IMR-90 (cell line): ENCODE measurements at places on chromosomes 5 and 9. TPM values are rescaled to one million over a fixed set of nuclear protein-coding genes. Genes with fewer than 3 reads are reported as not detected.
A peak's percentile ranks its signal among the peaks of the same experiment; 100 is the strongest.

AQP7 gene
- total RNA-seq = 0.28 TPM in 1 of 2 replicates, not detected in the other

KCNMB1 gene
- total RNA-seq = not detected in 2 replicates

CYSRT1 gene
- total RNA-seq = 0.18 TPM in 1 of 2 replicates, not detected in the other

AOPEP gene
- total RNA-seq = 38.7 and 38.9 TPM in 2 replicates

GADD45G gene
- not detected in 2 replicates for total RNA-seq

LRRC19 gene
- total RNA-seq = not detected in 2 replicates

GRCh38 chr5:17178373-17178675, 39.1 kb upstream of the BASP1 start:
- peaks cover 23% of the 10 kb centered on the region for H3K4me1 ChIP-seq
- peak; percentile 47 for DNase-seq
- no peak overlapping the region for H3K4me3 ChIP-seq
- peak overlapping the region; percentile 44; the same call in 1 of the 2 replicates for H3K27ac ChIP-seq
- no peaks in the 10 kb centered on the region for H3K27me3 ChIP-seq
- no peaks in the 10 kb centered on the region for H3K36me3 ChIP-seq

DNA sequence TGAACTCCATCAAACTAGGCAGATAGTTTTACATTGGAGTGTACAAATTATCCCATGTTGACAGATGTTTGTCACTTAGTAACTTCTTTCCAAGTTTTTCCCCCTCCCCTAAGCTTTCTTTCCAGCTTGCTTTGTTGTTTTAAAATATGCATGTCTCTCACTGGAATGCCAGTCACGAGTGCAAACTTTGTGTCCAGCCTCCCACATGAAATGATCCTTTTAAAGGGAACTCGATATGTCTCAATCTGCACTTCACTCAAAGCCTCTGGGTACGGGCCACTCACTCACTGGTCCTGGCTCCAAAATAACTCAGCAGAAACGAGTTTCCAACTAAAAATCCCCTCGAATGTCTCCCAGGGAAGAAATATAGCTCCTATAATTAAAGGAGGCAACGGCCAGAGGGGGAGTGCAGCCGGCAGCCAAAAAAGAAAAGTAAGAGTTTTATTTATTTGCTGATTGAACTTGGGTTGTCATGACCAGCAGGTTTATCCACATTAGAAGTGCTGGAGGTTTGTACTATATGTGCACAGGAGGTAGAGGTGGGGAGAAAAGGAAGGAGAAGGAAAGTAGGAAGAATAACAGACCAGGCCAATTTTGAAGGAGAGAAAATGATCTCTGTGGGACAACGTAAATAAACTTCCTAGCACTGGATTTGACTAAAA, 17.5 kb downstream of the NR2F1 start:
- peaks cover 20% of the 10 kb centered on the region for H3K4me1 ChIP-seq
- peak overlapping the region; percentile 73; the same call in 1 of the 2 replicates for H3K27ac ChIP-seq
- H3K36me3 ChIP-seq = peaks cover 6% of the 10 kb centered on the region; the same call in 1 of the 2 replicates
- H3K4me3 ChIP-seq = peak overlapping the region; percentile 30

DNA sequence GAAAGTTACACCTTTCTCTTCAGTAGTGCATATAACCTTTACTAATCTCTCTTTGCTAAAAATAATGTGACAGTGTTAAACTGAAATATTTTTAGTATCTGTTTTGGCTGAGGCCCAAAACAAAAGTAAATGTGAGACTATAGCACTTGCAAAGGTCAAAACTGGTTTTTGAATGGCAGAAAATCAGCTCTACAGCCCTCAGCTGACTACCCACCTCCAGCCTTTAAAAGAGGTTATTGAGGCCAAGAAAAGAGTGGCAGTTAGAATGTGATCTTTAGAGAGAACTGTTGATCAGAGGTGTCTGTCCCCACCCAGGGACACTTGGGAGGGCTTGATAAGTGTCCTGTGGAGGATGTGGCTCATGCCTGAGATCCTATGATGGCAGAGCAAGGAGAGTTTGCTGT, 30.9 kb downstream of the PRKACG start:
- H3K36me3 ChIP-seq = no peaks in the 10 kb centered on the region
- no peaks in the 10 kb centered on the region for H3K4me1 ChIP-seq
- peaks cover 4% of the 10 kb centered on the region for H3K27me3 ChIP-seq

GRCh38 chr5:157331807-157332206, 65.9 kb downstream of the CYFIP2 start:
- no peak for DNase-seq
- no peak overlapping the region for H3K4me3 ChIP-seq
- peaks cover 4% of the 10 kb centered on the region; the same call in 1 of the 2 replicates for H3K4me1 ChIP-seq
- no peak overlapping the region for H3K27ac ChIP-seq
- no peaks in the 10 kb centered on the region for H3K27me3 ChIP-seq

DNA sequence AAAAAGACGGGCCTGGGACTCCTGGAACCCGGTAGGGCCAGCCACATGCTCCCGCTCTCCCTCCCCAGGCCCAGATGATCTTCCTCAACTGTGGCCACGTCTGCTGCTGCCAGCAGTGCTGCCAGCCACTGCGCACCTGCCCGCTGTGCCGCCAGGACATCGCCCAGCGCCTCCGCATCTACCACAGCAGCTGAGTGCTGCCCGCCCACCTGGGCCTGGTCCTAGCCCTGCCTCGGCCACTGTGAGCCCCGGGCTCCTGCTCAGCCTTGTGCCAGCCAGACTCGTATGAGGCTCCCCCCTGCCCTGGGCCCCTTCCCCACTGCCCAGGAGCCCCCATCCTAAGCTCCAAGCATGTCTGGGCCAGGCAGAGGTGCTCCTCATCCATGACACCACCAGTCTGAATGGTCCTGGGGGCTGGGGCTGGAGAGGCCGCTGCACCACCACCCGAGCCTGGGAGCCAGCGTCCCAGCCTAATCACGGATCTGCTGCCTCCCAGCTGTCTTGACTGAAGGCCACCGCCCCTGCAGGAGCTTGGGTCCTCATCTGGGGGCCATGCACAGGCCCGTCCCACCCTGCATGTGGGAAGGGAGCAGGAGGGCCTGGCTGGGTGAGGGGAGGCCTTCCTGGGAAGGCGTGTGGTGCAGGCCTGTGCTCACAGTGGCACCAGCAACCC, 51.5 kb downstream of the LRSAM1 start:
- H3K27ac ChIP-seq = no peak overlapping the region
- H3K36me3 ChIP-seq = peaks cover 62% of the 10 kb centered on the region
- DNase-seq = no peak
- H3K4me1 ChIP-seq = peaks cover 6% of the 10 kb centered on the region; the same call in 1 of the 2 replicates

DNA sequence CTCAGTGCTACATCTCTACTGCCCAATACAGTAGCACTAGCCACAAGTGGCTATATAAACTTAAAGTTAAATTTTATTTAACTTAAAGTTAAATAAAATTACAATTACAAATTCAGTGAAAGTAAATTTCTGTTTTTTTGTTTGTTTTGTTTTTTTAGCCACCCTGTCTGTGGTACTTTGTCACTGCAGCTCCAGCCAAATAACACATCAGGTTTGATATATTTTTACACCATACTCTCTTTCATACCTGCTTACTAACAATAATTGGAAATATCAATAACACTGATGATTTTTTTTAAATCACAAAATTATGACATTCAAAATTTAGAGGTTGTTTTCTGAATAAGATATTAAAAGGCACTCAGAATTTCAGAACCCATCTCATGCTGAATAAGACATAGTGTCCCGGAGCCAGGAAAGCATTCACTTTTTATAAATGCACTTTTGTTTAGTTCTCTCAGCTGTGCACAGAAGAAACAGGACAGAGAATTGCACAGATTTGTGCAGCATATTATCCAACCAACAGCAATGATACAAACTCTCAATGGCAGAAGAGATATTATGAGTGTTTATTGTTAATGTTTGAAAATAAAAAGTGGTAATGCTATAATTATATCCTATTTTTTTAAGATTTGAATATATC, 92.6 kb downstream of the EDIL3 start:
- no peak overlapping the region for H3K27ac ChIP-seq
- H3K36me3 ChIP-seq = no peaks in the 10 kb centered on the region
- no peak overlapping the region for H3K4me3 ChIP-seq
- no peaks in the 10 kb centered on the region for H3K27me3 ChIP-seq

- H3K4me1 ChIP-seq = peaks cover 2% of the 10 kb centered on the region; the same call in 1 of the 2 replicates
- no peak overlapping the region for H3K27ac ChIP-seq
- H3K27me3 ChIP-seq = no peaks in the 10 kb centered on the region
- DNase-seq = no peak
- H3K4me3 ChIP-seq = no peak overlapping the region
These were observed 166.0 kb downstream of the HMHB1 start for GRCh38 chr5:143977891-143978461.

DNA sequence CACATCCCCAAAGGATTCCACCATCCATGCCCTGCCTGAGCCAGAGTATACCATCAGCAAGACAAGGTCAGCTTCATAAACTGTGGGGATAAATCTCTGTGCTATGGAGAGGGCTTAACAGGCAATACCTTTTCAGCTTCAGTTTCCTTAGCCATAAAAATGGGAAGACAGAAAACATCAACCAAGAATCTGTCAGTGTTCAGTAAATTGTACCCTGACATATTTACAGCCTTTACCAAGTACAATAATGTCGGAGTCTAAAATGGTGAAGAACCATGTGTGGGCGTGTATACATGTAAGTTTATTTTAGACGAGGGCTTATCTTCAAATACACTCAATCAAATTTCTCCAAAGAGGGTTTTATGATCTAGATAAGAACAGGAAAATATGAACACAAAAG, 94.7 kb downstream of the ELAVL2 start:
- no peaks in the 10 kb centered on the region for H3K36me3 ChIP-seq
- DNase-seq = no peak

- H3K27ac ChIP-seq = no peak overlapping the region
- H3K4me1 ChIP-seq = no peaks in the 10 kb centered on the region
- no peaks in the 10 kb centered on the region for H3K36me3 ChIP-seq
- H3K4me3 ChIP-seq = no peak overlapping the region
These were observed 79.0 kb upstream of the TMEM252 start for GRCh38 chr9:68619636-68620035.

- no peaks in the 10 kb centered on the region for H3K27me3 ChIP-seq
- no peak overlapping the region for H3K27ac ChIP-seq
- no peak for DNase-seq
- no peaks in the 10 kb centered on the region for H3K4me1 ChIP-seq
These were observed 513.6 kb upstream of the SEMA6A start for GRCh38 chr5:117088176-117088575.

DNA sequence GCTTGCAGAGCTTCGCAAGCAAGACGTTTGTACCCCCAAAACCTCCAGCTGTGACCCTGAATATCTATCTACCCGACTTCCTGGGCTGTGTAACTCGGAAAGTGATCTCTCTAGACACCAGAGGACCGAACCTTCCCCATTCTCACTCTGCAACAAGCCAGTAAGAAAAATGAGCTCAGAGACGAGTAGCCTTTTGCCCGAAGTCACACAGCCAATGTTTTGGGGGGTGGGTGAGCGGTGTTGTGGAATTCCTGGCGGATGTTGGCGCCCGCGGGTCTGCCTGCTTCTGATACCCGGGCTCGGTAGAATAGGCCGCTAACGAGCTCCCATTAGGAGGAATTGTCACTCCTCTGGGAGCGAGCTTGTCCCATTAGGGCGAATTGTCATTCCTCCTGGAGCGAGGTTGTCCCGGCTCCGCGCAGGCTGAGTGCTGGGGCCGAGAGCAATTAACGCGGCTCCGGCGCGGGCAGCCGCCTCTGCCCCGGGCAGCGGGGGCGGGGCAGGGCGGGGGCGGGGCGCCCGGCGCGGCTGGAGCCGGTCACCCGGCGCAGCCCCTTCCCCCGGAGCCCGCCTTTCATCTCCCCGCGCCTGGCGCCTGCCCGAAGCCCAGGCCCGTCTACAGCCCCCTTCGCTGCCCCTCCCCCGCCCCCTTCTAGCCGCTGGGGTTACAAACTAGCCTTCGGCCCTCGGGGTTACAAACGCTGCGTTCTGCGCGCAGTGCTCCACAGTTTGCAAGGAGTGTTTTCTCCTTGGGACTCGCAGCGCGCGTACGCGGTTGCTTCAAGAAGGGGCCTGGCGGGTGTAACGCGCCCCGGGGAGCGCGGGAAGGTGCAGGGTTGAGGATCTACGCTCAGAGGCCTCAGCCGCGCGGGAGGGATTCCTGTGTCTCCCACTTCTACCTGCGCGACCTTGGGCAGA, 3.5 kb upstream of the MSX2 start:
- H3K4me3 ChIP-seq = peak overlapping the region; percentile 32; the same call in 1 of the 2 replicates
- peaks cover 68% of the 10 kb centered on the region for H3K27me3 ChIP-seq
- no peak for DNase-seq
- no peaks in the 10 kb centered on the region for H3K4me1 ChIP-seq
- H3K36me3 ChIP-seq = no peaks in the 10 kb centered on the region

DNA sequence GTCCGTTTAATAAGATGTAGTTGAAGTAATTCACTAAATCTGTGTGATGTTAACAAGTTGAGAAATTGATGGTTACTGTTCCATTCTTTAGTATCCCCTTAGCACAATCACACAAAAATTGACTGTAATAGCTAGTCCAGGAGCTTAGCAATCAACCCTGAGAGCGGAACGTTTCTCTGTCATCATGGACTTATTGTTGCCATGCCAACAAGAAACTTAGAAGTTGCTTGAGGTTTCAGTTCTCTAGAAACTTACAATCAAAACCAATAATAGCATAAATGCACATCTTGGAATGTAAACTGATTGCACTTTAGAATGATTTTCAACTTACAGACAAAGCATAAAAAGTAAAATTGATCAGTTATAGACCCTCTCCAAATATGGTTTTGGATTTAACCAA, 125.4 kb upstream of the ANKH start:
- H3K4me1 ChIP-seq = no peaks in the 10 kb centered on the region
- no peaks in the 10 kb centered on the region for H3K36me3 ChIP-seq
- H3K27ac ChIP-seq = no peak overlapping the region

DNA sequence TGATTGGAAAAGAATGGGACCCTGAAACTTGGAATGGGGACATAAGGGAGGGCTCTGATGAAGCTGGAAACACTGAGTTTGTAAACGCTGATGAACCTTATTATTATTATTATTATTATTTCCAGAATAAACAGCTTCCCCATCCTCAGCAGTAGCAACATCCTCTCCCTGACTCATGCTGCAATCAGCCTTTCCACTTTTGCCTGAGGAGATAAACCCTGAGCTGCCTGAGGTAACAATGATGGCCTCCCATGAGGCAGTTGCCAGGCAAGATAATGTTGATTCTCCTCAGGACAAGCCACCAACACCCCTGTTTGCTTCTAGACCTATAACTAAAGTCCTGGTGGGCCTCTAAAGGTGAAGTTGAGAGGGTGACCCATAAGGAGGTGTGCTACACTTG, 139.2 kb upstream of the ATP10B start:
- H3K36me3 ChIP-seq = no peaks in the 10 kb centered on the region
- DNase-seq = no peak

DNA sequence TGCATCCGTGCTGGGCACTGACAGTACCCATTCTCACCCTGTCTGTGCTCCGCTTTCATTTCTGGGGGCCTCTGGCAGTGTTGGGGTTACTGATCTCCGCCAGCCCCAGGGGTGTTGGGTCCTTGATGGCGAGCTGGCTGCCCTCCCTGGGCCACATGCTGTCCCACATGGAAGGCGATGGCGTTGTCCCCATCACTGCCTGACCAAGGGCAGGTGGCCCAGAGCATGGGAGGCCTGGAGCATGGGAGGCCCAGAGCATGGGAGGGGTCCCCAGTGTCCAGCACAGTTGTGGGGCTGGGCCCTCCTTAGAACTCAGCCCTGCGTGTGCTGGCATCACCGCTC, 50.9 kb downstream of the RXRA start:
- DNase-seq = no peak
- H3K27me3 ChIP-seq = no peaks in the 10 kb centered on the region
- no peak overlapping the region for H3K27ac ChIP-seq
